ENCODE measurements at places on chromosomes 2 and 18.

DNA sequence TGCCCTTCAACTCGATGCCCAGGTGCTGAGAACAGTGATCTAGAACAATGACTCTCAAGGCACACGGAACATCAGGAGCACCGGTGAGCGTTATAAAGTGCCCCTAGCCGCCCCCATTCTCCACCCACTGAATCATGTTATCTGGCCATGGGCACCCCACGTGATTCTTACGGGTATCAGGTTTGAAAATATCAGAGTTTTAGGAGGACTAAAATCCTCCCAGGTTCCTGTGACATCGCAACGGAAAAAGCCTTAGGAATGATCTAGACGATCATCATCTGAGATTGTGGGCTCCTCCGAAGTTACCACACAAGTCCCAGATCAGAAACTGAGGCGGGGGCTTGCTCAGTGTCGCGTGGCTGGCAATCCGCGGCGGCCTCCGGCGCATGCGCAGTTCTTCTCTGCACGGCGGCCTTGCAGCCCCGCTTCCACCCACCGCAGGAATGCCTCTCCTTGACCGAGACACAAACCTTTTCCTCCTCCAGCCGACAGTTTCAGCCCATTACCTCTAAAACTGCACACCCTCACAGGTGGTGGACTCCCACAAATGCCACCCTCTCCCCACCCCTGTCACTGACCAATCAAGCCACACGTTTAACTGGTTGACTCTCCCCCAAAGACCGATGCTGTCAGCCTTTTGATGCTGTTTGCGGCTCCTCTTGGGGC, 5.8 kb upstream of the MRPL33 start:
- DNase-seq, result peak; percentile 59

DNA sequence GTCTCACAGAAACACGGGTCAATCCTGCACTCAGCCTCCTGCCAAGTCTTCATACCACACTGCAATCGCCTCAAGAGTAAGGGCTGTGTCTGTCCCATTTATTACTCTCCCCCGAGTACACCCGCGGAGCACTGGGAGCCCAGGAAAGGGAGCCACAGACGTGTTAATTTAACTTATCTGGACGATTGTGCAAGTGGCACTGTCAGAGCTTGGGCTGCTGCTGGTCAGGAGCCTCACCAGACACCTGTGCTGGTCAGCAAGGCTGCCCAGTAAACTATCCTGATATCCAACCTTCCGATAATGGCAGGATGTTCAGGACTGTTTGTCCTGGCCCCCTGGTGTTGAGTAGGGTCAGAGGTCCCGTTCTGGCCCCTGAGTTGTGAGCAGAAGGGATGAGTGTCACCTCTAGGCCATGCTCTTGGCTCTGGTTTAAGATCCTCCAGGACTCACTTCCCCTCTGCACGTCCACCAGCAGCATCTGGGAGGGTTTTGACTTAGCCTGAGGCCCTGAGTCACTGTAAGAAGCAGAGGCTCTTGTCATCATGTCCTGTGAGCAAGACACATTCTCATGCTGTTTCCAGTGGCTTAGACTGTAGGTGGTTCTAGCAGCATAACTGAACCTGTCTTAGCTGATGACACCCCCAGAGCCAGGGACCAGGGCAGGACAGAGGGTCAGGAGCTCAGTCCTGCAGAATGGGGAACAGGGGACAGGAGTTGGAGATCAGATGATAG, 82.5 kb upstream of the ARL4C start:
- DNase-seq, result no peak

GRCh38 chr2:42195559-42195958, 26.4 kb downstream of the EML4 start:
- DNase-seq, result no peak

- DNase-seq, result peak; percentile 33
Observed at GRCh38 chr2:10787176-10787968, 25.2 kb downstream of the PDIA6 start.

DNA sequence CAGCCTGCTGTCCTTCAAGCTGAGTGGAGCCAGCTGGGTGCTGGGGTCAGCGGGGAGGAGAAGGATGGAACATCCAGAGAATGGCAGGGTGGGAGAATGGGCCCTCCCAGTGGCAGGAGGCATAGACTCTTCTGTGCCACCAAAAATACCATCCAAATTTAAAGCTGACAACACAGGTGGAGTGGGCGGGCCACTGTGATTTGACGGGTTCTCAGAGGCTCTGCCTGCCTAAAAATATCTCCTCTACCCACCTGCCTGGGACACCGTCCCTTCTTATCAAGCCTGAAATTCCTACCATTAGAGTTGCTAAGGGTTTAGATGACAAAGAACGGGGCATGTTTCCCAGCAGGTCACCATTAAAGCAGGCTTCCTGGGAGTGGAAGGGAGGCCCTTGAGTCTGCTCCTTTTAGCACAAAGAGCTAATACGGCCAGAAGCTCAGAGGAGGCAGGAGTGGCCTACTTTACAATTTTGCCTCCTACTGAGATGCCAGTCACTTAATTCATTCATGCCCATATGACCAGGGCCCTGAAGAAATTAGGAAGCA, 19.8 kb upstream of the MARCHF4 start:
- DNase-seq, result no peak

DNA sequence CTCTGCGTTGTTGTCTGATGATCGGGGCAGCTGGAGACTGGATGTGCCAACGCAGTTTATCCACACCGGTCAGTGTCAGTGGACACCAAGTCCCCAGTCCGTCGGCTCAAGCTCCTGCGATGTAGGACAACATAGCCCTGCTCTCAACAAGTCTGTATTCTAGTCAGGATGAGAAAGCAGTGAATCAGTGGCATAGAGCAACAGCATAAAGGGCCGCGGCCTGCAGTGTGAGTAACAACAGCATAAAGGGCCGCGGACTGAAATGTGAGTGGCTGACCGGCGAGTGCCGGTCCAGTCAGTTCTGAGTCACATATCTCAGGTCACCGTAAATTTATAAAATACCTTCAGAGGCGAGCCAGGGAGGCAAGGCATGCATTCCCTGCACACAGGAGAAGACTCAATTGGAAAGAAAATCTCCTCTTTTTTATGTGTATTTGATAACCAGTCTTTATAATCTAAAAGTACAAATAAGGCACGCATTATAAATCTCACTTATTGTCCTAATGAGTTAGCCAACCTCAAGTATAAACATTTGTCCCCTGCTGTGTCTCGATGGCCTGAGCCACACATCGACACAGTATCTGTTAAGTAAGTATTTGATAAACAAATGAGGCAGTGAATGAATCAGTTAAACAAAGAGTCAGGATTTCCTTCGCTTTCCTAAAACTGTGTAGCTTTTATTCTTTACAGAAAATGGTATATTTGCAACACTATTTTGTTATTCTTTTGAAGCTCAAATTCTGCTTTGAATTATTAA, 33.8 kb upstream of the NFATC1 start:
- DNase-seq, result no peak

- no peak for DNase-seq
Observed at GRCh38 chr2:67918471-67918870, 144.3 kb downstream of the C1D start.

DNA sequence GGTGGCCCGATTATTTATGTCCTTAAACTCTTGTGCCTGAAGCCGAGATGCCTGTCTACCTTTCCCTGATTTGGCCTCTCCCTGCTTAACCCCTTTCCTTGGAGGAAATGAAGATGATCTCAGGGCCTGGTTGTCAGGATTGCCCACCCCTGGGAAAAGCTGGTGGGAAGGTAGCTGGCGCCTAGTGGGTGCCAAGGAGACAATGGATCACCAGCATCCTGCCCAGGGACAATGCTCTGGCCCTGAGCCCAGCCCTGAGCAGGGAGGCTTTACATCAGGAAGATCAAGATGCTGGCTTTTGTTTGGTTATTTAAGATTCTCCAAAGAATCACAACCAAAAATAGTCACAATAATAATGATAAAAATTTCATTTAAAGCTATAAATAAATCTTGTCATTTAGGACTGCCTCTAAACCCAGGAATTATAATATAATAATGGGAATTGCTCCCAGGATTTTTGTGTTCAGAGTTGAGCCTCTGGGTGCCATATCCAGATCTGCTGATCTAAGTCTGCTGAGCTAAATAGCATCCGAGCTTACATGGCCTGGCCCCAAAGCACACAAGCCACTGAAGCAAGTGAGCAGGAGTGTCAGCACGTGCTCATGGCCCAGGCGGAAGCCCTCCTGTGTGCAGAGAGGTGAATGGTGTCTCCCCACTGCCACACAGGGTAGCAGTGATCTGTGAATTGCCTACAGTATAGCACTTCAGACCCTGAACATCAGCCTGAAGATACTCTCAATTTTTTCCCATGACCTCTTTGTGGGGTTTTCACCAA, 57.8 kb upstream of the MAP3K20 start:
- DNase-seq, result no peak

DNA sequence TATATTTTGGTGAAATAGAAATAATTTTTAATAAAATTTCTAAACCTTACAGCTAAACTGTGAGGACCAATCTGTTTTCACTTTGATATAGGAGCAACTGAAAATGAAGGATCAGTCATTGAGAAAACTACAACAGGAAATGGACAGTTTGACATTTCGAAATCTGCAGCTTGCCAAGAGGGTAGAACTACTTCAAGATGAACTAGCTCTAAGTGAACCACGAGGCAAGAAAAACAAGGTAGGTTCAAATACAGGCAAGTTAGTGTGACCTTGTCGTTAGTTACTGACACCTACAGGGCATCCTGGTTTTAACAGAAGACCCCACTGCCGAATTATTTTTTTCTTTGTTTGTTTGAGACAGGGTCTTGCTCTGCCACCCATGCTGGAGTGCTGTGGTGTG, 75.5 kb upstream of the STON1 start:
- peak; percentile 56 for DNase-seq

GRCh38 chr18:47175283-47175897, 774 bp downstream of the IER3IP1 start:
- peak; percentile 8 for DNase-seq
